Temporal lobe (tissue), 4 donors: ENCODE measurements at places on chromosomes 5 and 9. TPM values are rescaled to one million over a fixed set of nuclear protein-coding genes. Genes with fewer than 3 reads are reported as not detected.

The STPG3 gene
- not detected for total RNA-seq

The SLC22A4 gene
- total RNA-seq, result 1.5 TPM

The BARX1 gene
- not detected for total RNA-seq

The NR6A1 gene
- total RNA-seq, result 1.2 TPM

The PCDHGA5 gene
- 11.3 TPM for total RNA-seq

The FBXL7 gene
- 3.9 TPM for total RNA-seq

The BTNL8 gene
- total RNA-seq, result under 0.01 TPM

The FOXD4L6 gene
- not detected for total RNA-seq

The SEMA5A gene
- total RNA-seq, result 17.9 TPM

The LCN2 gene
- total RNA-seq, result 0.25 TPM

The DMRT3 gene
- not detected for total RNA-seq

The KCNMB1 gene
- total RNA-seq, result under 0.01 TPM

The TMEFF1 gene
- total RNA-seq, result 38.4 TPM

The RGP1 gene
- total RNA-seq, result 11.3 TPM

The PCDHB7 gene
- 8.9 TPM for total RNA-seq

The NTRK2 gene
- 151 TPM for total RNA-seq

The RASEF gene
- 0.25 TPM for total RNA-seq

The PCDHB9 gene
- total RNA-seq, result 6.6 TPM

The ZNG1E gene
- total RNA-seq, result 28.8 TPM

The KCNV2 gene
- total RNA-seq, result not detected

The HMCN2 gene
- under 0.01 TPM for total RNA-seq

The CCDC183 gene
- 2.2 TPM for total RNA-seq

The TAF11L3 gene
- not detected for total RNA-seq

The C9orf152 gene
- total RNA-seq, result not detected

The RFX3 gene
- 83.3 TPM for total RNA-seq

The FBXW11 gene
- 100 TPM for total RNA-seq

The NEURL1B gene
- total RNA-seq, result 18.2 TPM

The LRRC19 gene
- total RNA-seq, result under 0.01 TPM

The TMEM215 gene
- 0.25 TPM for total RNA-seq

The SPATA31D4 gene
- total RNA-seq, result not detected

The TLX3 gene
- not detected for total RNA-seq

The DIPK1B gene
- total RNA-seq, result 18.2 TPM

The FKTN gene
- 33.7 TPM for total RNA-seq

The NFIB gene
- total RNA-seq, result 139 TPM

The EGFLAM gene
- total RNA-seq, result 4.2 TPM

The PRR7 gene
- 8.9 TPM for total RNA-seq

The MTMR12 gene
- 18.4 TPM for total RNA-seq

The GFPT2 gene
- total RNA-seq, result 8.9 TPM

The DBH gene
- not detected for total RNA-seq

The MRPL50 gene
- 39.8 TPM for total RNA-seq

The ANKRD18A gene
- total RNA-seq, result 1.2 TPM
